IMR-90 (cell line): ENCODE measurements at places on chromosomes 1 and 21. TPM values are rescaled to one million over a fixed set of nuclear protein-coding genes. Genes with fewer than 3 reads are reported as not detected.

Gene ATAD3C
- total RNA-seq, result not detected in 2 replicates

Gene FCER1G
- total RNA-seq, result not detected in 2 replicates

Gene IFI44L
- total RNA-seq, result 0.18 and 0.28 TPM in 2 replicates

Gene FAM167B
- total RNA-seq, result 0.18 TPM in 1 of 2 replicates, not detected in the other

Gene OR2M4
- total RNA-seq, result not detected in 2 replicates

Gene F5
- total RNA-seq, result not detected in 2 replicates

Gene TMEM240
- 1.1 and 1.6 TPM in 2 replicates for total RNA-seq

Gene EXO1
- 12.9 and 18.9 TPM in 2 replicates for total RNA-seq

Gene C8A
- total RNA-seq, result not detected in 2 replicates

Gene CFHR2
- total RNA-seq, result not detected in 2 replicates

Gene TCHHL1
- total RNA-seq, result not detected in 2 replicates

Gene TDRD5
- not detected in 2 replicates for total RNA-seq

Gene FAM151A
- not detected in 2 replicates for total RNA-seq

Gene KRTAP12-2
- total RNA-seq, result not detected in 2 replicates

Gene SLFNL1
- under 0.01 TPM in 2 replicates for total RNA-seq

Gene KRTAP11-1
- not detected in 2 replicates for total RNA-seq

Gene GLMN
- total RNA-seq, result 4.1 and 11.9 TPM in 2 replicates

Gene RNU1-4
- under 0.01 TPM in 2 replicates for total RNA-seq

Gene PTPRU
- total RNA-seq, result 5.0 and 7.0 TPM in 2 replicates

Gene CXADR
- total RNA-seq, result 0.83 and 1.1 TPM in 2 replicates

Gene BRDT
- total RNA-seq, result not detected in 2 replicates

Gene FCN3
- total RNA-seq, result not detected in 2 replicates

Gene RGS4
- total RNA-seq, result 538 and 635 TPM in 2 replicates

Gene LCE1B
- not detected in 2 replicates for total RNA-seq

Gene TTC34
- total RNA-seq, result under 0.01 TPM in 2 replicates
